Stimulated activated CD4-positive, alpha-beta T cell treated with anti-CD3 and anti-CD28 coated beads, TNF-alpha, amount 100 ng/mL, for 1 hour (primary cell): ENCODE measurements at places on chromosomes 11 and 22.
A peak's percentile ranks its signal among the peaks of the same experiment; 100 is the strongest.

GRCh38 chr22:39474351-39475111, 17.7 kb downstream of the MGAT3 start:
- no peak for DNase-seq

GRCh38 chr22:46937185-46937584, 174.7 kb downstream of the TBC1D22A start:
- DNase-seq: no peak

DNA sequence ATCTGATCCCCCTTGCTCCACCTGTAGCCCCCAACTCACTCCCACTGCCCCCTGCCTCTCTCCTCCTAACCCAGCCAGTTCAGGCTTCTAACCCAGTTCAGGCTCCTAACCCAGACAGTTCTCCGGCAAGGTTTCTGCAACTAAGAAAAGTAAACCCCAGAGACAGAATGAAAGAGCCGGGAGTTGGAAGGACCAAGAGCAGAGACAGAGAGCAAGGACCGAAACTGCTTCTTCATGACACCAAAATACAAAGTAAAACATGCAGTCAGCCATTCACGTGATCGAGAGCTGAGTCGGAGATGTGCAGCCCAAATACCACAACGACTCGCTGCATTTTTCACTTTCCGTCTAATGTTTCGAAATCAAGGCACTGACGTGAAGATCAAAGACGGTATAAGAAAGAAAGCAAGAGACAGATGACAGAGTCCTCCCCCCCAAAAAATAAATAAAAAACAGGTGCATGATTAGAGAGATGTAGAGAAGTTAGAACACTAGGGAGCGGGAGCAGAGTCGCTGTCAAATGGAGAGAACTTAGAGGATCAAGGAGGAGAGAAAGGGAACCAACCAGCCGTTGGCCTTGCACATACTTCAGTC, 884 bp downstream of the IL10RA start:
- DNase-seq: peak; percentile 33

DNA sequence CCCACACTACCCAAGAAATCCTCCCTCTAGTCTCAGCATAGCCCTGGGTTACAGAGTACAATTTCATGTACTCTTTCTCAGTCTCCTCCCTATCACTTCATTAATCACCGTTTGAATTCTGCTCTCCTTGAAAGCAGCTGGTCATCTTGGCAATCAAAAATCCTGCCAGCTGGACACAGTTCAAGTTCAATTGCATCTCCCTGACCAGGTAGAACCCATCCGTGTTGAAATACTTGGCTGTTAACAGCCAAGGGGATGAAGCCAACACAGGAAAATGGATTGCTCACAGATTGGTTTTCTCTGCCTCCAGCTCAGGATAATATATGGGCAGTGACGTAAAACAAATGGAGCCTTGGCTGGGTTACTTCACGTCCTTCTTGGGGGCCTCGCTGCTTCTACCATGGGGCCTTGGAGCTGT, 55.1 kb upstream of the GRK3 start:
- no peak for DNase-seq
